ENCODE measurements at places on chromosomes 7 and 10.
A peak's percentile ranks its signal among the peaks of the same experiment; 100 is the strongest.

DNA sequence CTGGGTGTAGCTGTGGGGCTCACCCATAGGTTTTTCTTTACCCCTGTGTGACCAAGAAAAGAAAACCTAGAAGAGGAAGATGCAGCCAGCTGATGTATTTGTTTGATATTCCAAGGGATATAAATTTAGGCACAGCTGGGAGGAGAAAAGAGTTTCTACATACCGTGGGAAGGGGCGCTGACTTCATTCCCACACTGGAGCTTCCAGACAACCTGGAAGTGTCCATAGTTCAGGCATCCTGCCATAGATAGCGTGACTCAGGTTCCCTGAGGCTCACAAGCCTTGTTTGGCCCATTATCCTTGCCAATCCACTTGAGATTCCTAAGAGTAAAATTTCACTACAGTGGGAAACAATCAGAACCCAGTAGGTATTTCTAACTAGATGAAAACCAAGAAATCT lies 371.7 kb upstream of the NRP1 start:
- peak; percentile 73 for DNase-seq

- DNase-seq = no peak
These were observed 136.4 kb upstream of the ASAH2 start for GRCh38 chr10:50387732-50388073.

DNA sequence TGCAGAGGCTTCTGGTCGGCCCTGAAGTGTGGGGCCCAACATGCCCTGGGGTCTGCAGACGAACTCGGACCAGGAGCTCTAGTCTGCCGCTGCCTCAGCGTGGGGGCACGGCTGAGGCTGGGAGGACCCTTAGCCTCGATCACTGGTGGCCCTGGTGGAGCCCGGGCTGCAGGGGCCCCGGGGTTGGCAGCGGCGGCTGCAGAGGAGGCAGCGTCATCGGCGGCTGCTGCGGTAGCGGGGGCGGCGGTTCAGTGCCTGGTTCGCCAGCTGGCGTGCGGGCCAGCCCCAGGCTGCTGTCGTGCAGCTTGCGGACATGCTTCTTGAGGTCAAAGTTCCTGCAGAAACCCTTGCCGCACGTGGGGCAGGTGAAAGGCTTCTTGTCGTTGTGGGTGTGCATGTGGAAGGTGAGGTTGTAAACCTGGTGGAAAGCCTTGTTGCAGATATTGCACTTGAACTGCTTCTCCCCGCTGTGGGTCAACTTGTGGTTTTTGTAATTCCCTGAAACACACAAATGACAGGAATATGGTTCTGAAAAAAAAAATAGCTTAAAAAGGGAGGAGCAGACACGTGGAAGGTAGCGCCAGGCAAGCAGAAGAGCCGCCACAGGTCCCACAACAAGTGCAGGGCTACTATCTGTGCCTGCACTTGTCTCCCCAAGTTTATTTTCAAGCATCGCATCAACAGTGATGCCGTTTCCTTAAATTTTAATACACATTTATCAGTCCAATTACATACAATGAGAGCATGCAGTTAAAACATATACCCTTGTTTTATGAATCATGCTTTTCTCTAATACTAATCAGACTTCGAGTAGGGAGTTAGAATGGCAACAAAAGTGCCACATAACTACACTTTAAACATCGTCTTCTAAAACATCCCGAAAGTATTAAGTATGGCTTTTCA lies 2.4 kb downstream of the FEZF1 start:
- no peak for DNase-seq

GRCh38 chr7:151051108-151051507 lies 2.8 kb downstream of the ASIC3 start:
- DNase-seq = peak; percentile 70

GRCh38 chr7:41567031-41567730 lies 135.7 kb downstream of the INHBA start:
- no peak for DNase-seq

GRCh38 chr10:71629131-71629530 lies 90.4 kb downstream of the C10orf105 start:
- no peak for DNase-seq

- no peak for DNase-seq
These were observed 577.5 kb upstream of the SORCS1 start for GRCh38 chr10:107741971-107742370.

DNA sequence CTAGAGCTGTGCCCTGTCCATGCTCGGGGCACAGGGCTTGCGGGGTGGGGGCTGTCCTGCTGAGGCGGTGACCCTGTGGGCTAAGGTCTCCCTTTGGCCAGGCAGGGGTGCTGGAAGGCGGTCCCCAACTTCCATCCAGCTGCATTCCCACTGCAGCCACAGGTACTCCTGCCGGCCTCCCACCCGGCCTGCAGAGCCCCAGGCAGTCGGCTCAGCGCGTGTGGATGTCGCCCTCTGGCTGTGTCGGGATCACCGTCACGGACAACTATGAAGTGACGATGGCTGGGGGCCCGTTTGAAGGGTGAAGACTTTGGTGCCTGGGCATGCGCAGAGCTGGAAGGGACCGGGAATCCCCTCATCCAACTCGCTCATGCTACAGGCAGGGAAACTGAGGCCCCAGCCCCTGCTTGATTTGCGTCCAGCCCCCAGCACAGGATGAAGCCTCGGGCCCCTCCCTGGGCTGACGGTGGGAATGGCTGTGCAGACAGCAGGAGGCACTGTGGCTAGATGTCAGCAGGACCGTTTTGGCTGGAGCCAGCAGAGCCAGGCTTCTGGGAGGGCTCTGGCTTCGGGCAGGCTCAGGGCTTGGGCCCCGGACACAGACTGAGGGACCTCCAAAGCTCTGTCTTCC lies 2.3 kb upstream of the TMEM184A start:
- no peak for DNase-seq

DNA sequence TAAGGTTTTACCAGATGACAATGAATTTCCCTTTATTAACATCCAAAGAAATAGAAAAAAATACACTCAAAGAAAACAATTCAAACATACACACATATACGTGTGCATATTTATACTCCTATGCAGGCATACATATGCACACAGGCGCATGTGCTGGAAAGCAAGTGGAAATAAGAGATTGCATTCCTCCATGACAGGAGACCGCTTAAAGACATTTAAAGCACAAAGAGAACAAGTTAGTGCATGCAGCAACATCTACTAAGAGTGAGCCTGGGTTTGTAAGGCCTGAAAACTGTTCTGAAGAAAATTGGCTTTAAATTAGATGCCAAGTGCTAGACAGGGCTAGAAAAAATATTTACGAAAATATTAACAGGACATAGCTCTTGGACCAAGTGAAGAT lies 40.1 kb upstream of the PPP1R17 start:
- DNase-seq = no peak

GRCh38 chr7:155170331-155170730 lies 100.2 kb downstream of the HTR5A start:
- DNase-seq = no peak

DNA sequence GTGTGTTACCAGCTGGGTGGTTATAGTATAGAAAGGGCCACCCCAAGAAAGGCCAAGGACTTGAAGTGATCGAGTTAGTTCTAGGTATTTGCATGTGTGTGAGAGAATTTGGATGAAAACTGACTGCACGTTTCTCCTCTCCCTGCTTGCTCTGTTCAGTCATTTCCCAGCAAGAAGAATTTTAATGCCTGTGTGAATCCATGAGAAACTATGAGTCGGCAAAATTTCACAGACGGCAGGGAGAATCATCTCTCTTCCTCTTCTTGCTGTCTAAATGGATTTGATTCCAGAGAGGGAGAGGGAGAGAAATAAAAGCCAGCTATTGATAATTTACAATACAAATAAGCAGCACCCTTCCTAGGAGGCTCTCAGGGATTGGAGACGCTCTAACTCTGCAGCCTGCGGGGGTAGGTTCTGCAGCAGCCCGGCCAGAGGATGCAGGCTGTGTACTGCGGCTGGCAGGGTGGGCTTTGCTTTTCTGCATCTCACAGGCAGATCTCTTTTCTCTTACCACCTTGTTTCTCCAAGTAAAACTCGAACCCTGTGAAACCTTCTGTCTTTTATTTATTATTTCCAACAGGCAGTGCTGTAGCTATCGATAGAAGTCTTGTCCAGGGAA lies 183.6 kb downstream of the TCF7L2 start:
- peak; percentile 58 for DNase-seq

DNA sequence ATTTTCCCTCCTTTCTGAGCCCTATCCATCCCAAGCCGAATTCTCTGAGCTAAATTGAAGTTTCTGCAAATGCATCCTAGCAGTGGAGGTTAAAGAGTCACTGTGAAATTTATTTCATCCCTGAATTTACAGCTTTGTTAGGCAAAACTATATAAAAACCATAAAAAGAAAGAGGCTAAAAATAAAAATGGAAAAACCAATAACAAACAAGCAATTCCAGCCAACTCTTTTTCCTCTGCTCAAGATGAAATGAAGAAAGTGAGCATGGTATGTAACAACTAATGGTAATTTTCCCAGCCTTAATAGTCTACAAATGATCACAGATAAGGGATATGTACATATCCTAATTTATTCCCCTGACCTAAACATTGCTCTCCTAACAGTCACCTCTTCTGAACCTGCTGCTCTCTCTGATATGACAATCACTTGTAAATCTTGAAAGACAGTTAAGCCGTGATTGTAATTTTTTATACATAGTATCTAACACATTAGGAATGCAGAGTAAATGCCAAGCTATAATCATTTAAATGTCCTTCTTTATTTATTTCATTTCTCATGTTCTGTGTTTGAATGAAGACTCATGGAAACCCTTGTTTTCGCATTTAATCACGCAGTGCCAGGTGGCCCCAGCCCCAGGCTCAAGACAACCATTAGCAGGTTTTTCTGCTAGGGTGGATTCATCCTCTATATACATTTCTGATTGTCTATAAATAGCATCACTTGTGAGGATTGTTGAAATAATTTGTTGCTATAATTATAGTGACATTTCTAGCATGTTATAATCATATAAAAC lies 48.6 kb upstream of the NRP1 start:
- no peak for DNase-seq

- no peak for DNase-seq
These were observed 30.3 kb upstream of the EGFR start for GRCh38 chr7:54988516-54988915.

- DNase-seq = no peak
These were observed 85.2 kb upstream of the PDSS1 start for GRCh38 chr10:26612151-26612915.

GRCh38 chr10:89793649-89794254 lies 92.4 kb downstream of the KIF20B start:
- peak; percentile 81 for DNase-seq

- DNase-seq = peak; percentile 28
These were observed 33.8 kb downstream of the NOLC1 start for GRCh38 chr10:102185811-102186527.

DNA sequence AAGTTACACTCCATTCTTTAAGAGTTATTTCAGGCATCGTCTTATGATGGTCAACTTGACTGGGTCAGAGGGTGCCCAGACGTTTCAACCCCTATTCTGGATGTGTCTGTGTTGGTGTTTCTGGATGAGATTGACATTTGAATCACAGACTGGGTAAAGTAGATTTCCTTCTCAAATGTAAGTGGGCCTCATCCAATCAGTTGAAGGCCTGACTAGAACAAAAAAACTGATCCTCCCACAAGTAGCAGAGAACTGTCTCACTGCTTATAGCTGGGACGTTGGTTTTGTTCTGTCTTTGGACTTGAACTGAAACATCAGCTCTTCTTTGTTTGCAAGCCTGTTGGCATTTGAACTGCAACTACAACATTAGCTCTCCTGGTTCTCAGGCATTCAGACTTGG lies 76.3 kb upstream of the LYZL1 start:
- DNase-seq = no peak

GRCh38 chr10:48240196-48240595 lies 34.3 kb downstream of the FRMPD2 start:
- DNase-seq = no peak

DNA sequence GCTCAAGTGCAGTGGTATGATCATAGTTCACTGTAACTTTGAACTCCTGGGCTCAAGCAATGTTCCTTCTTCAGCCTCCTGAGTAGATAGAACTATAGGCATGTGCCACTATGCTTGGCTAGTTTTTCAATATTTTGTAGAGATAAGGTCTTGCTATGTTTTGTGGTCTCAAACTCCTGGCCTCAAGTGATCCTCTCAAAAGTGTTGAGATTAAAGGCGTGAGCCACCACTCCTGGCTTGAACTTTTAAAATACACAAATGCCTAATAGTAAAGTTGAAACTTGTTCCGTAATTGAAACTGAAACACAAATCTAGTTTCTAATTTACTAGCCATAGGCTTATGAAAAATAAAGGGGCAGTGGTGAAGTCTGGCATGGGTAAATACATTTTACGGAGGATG lies 65.7 kb downstream of the AP3M1 start:
- no peak for DNase-seq

DNA sequence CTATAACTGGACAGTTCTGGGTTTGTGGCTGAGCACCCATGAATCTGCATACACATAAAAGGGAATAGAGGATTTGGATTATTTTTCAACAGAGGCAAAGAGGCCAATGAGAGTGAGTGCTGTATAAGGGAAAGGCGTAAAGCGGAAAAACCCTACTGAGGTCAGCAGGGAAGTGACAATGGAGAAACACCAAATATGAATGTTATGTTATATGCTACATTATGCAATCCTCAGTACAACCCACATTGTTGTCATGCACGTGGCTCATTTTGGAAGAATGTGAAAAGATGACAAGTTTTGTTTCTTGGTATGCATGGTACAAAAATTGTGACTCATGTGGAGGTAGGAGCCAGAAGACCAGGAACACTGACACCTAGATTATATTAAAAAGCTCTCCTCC lies 113.6 kb upstream of the AMPH start:
- peak; percentile 49 for DNase-seq

GRCh38 chr10:70950037-70950436 lies 61.7 kb upstream of the PCBD1 start:
- DNase-seq = no peak

- DNase-seq = no peak
These were observed 222.0 kb downstream of the PRPF18 start for GRCh38 chr10:13808556-13809391.

GRCh38 chr10:1395025-1395480 lies 338.9 kb downstream of the WDR37 start:
- no peak for DNase-seq

GRCh38 chr10:34337917-34338316 lies 477.2 kb downstream of the PARD3 start:
- no peak for DNase-seq

DNA sequence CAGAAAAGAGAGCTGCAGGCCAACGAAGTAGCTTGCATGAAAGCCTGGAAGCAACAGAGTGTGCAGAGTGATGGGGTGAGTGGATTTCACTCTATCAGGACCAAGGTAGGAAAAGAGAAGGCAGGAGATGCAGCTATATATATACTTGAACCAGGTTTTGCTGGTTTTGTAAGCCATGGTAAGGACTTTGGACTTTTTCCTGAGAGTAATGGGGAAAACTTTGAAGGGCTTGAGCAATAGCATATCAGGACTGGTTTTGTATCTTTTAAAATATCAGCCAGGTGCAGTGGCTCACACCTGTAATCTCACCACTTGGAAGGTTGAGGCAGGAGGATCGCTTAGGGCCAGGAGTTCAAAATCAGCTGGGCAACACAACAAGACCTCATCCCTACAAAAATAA lies 120.6 kb upstream of the NRP1 start:
- no peak for DNase-seq

GRCh38 chr7:141563956-141564623 lies 12.9 kb downstream of the AGK start:
- no peak for DNase-seq

DNA sequence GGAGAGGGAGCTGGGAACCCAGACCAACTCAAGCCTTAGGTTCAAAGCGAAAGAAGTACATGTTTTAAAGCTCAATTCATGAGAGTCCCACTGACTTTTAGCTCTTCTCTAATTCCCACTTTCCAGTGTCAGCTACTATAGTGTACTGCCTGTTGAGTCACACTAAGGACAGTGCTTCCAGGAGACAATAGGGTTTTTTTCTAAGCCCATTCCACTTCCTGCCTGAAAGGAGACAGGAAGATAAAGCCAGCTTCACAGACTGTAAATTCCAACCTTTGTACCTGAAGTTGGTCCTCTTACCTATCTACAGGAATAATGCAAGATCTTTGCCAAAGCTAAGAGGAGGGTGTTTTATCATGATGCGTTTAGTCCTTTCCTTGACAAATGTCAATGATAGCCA lies 4.4 kb downstream of the MSRB2 start:
- no peak for DNase-seq

All from AG08395 (cell line).